ENCODE measurements at places on chromosomes 11 and 22.

- no peak for DNase-seq
These were observed 156.5 kb downstream of the FCHSD2 start for GRCh38 chr11:72985645-72986044.

GRCh38 chr22:31019191-31019930 lies 50.3 kb downstream of the TUG1 start:
- DNase-seq, result no peak

- no peak for DNase-seq
These were observed 17.0 kb downstream of the HMGXB4 start for GRCh38 chr22:35274154-35274871.

DNA sequence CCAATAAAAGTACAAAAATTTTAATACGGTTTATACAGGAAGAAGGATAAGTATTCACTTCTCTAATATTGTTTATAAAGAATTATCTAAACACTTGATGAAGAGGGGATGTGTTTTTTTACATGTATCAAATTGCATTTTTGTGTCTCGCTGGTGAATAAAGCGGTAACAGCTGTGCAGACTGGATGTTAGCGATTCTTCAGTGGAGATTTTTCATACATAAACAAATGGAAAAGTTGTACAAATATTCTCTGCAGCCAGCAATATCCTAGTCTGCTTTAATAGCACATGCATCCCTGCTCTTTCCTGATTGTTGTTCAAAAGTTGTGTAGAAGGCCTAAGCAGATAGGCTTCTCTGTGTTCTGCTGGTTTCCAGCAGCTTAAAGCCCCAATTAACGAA lies 369.3 kb downstream of the SOX6 start:
- no peak for DNase-seq

DNA sequence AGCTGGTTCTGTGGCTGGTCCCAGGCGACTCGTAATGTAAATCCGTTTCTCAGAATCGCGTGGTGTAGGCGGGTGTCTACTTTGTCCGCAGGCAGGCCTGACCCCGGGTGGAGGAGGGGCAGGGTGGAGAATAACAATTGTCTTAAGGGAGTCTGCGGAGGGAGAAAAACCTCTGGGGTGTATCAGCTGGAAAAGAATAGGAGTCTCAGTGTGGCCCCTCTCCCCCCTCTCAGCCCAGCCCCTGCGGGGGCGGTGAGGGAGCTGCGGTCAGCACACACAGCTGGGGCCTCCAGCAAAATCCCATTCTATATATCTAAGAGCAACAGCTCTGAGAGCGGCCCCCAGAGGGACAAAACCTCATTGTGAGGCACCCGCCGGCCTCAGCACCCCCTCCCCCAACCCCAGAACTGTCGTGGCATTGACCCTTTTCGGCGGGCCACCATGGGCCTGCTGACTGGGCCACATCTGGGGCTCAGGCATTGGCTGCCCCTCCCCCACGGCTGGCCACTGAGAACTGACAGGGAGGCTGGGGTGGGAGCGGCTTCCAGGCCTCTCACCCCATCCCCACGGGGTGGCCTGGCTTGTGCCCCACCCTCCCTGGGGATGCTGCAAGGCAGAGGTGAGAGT lies 2.7 kb upstream of the MYRF start:
- no peak for DNase-seq

GRCh38 chr11:96713301-96713700 lies 323.5 kb downstream of the JRKL start:
- DNase-seq, result no peak
